ENCODE measurements at places on chromosomes 3 and 15. TPM values are rescaled to one million over a fixed set of nuclear protein-coding genes. Genes with fewer than 3 reads are reported as not detected.

Gene STRC
- 0.33 TPM for total RNA-seq

Gene TRAT1
- total RNA-seq: not detected

Gene ANKUB1
- not detected for total RNA-seq

Gene HHATL
- total RNA-seq: not detected
